T follicular helper cell (primary cell): ENCODE measurements at places on chromosomes 1 and 21.

GRCh38 chr1:43524804-43525203 is 5.9 kb upstream of the PTPRF start:
- no peak for DNase-seq

- no peak for DNase-seq
These were observed 21.3 kb downstream of the RAB3B start for GRCh38 chr1:51969038-51969705.

- no peak for DNase-seq
These were observed 40.7 kb downstream of the NME7 start for GRCh38 chr1:169326956-169327268.

DNA sequence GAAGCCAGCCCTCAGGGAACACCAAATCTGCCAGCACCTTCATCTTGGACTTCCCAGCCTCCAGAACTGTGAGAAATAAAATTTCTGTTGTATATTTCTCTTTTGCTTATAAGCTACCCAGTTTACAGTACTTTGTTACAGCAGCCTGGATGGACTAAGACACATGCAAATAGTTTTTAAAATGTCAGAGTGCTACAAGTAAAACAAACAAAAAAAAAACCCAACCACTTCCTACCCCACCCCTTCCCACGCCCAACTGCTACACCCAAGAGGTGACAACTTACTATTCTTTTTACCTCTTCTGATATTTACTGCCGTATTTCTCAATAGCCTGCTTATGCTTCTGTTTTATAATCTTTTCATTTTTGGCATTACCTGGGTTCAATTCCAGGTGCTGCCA is 8.6 kb upstream of the SPSB1 start:
- no peak for DNase-seq

DNA sequence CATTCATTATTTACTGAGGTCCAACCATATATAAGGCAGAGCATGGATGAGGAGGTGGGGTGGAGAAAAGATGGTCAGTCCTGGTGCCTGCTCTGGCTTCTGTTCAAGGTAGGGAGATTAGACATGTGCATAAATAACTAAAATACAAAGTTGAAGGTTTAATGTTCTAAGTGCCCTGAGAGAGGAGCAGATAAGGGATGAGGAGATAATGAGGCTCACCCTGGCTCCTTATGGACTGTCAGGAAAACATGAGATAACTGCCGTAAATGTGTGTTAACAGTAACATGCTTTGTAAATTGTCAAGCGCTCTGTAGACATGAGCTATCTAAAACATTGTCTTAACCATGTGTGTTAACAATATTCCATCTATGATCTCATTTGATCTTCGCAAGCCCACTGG is 474.6 kb upstream of the USP24 start:
- no peak for DNase-seq

GRCh38 chr1:109441069-109441468 is 14.8 kb upstream of the PSMA5 start:
- no peak for DNase-seq
